ENCODE measurements at places on chromosomes 4 and X.

DNA sequence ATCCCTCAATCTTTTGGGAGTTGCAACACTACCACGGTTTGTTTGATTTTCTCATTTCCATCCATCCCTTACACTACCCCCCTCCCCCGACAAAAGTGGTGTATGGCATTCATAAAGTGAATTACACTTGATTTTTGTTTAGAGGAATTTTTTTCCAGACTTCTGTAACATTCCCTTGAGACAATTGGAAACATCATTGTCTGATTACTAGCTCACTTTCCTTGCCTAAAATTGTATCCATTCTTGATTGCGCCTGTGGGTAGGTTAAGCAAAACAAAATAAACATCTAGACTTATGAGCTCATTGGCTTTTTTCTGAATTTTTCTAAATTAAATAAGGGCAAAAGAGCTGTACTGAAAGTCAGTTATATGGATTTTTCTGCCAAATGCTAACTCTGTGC lies 3.5 kb downstream of the GPC3 start:
- no peak for DNase-seq

GRCh38 chrX:152831391-152831790 lies 528 bp downstream of the NSDHL start:
- no peak for DNase-seq

DNA sequence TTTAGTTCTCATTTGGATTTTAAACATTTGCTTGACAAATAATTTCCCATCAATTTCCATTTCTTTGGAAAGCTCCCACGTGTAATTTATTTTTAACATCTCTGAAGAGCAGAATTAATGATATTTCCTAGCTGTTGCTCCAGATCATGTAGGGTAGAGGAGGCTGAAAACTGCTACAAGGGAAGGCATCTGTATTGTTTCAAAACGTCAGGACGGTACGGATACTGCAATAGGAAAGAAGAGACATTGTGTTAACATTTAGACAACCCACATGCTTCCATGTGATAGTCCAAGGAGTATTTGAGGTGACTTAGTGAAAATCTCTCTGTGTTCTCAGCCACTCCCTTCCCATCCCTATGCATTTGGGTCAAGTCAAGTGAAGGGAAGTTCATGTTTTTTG lies 15.4 kb upstream of the ADH1B start:
- DNase-seq, result no peak

DNA sequence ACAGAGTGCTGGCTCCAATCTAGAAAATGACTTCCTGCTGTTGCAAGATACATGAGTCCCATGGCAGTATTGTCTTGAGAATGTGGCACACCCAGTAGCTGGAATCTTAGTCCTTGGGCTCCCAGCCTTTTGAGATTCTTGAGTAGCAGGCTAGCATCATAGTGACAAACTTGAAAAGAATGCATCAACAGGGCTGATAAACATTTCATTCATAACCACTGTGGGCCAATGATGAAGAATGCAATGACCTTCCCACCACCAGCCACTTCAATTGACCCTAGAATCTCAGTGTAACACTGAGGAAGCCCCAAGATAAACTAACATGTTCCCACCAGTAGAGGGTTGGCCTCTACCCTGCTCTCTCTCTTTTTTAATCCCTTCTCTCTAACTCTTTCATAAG lies 329.3 kb downstream of the GBA3 start:
- DNase-seq, result no peak

GRCh38 chrX:44314808-44315207 lies 28.7 kb downstream of the EFHC2 start:
- DNase-seq, result no peak

DNA sequence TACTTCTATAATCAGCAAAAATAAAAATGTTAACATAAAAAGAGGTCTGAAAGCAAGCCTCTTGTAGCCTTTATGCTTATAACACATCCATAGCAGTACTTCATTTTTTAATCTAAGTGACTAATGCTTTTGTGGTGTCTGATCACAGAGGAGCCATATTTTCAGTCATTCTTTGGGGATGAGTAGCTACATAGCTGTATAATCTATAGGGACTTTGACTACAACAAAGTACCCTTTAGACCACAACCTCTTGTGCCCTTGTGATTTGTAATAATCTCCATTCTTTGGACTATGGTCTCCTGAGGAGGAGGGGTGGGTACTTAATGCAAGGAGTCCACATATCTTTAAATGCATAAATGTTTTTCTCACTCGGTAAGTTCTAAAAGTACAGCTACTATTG lies 9.6 kb downstream of the DRP2 start:
- DNase-seq, result no peak

GRCh38 chrX:25143596-25143995 lies 127.8 kb upstream of the ARX start:
- DNase-seq, result peak; percentile 7

DNA sequence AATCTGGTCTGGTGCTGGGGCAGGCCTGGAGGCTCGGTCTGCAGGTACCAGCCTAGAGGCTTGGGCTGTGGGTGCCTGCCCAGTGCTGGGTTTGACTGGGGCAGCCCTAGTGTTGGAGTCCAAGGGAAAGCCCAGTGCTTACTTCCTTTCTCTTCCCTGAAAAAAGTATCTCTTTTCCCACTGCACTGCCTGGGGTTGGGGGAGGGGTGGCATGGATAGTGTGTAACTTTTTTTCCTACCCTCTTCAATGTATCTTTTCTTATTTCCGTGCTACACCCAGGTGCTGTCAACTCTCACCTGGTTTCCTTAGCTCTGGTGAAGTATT lies 21.6 kb downstream of the KANTR start:
- no peak for DNase-seq

GRCh38 chr4:6379767-6380745 lies 92.4 kb downstream of the PPP2R2C start:
- no peak for DNase-seq

- no peak for DNase-seq
Observed at GRCh38 chr4:85669204-85669603, 194.3 kb downstream of the ARHGAP24 start.

DNA sequence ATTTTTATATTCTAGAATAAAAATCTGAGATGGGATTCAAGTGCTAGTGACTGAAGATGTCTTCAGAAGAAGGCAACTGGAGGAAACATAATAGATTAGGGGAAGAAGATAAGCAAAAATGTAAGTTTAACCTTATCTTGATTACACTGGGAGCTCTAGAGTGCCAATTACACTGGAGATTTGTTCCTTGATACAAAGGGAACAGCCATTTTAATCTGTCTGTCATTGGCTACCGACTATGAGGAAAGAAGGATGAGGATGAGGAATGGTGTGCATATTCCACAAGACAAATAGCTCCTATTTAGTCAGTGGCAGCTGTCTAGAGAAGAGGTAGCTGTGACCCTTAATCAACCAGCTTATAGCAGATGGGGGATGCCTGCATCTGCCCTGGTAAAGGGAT lies 1034.5 kb upstream of the IGFBP7 start:
- DNase-seq, result peak; percentile 26

DNA sequence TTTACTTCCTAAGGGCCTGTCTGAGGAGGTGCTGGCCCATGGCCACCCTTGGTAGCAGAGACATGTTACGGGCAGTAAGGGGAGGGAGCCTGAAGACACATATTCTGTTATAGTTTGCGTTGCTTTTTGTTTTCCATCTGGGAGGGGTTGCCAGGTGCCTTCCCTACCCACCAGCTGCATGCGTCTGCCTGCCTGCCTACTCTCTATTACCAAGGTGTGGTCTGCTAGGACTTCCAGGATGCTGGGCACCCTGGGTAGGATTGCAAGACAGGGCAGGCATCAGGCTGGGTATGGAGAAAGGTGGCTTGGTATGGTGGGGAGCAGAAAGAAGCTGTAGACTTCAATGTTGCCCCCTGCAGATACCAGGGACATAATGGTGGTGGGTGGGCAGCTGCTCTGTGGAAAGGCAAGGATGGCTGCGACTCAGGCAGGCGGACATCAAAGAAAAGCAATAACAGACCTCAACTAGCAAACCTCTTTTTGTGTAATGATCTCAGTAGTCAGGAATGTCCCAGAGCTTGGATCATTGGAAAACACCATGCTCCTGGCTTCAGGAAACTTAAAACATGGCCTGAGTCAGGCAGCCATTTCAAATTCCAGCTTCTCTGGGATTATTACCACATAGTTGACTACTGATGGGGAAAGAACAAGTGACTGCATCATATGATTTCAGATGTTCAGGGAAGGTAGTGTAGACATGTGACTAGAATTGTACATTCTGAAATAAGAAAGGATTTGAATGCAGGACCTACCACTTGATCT lies 67.8 kb downstream of the HOPX start:
- no peak for DNase-seq

- DNase-seq, result no peak
Observed at GRCh38 chr4:140877781-140878180, 121.6 kb upstream of the TBC1D9 start.

GRCh38 chr4:180706766-180707165 lies 1536.4 kb upstream of the TENM3 start:
- no peak for DNase-seq

DNA sequence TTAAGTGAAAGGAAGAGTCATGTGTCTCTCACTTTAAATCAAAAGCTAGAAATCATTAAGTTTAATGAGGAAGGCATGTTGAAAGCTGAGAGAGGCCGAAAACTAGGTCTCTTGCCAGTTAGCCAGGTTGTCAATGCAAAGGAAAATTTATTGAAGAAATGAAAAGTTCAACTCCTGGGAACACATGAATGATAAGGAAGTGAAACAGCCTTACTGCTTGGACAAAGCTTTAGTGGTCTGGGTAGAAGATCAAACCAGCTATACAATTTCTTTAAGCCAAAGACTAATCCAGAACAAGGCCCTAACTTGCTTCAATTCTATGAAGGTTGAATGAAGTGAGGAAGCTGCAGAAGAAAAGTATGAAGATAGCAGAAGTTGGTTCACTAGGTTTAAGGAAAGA lies 24.9 kb downstream of the RHOH start:
- no peak for DNase-seq

DNA sequence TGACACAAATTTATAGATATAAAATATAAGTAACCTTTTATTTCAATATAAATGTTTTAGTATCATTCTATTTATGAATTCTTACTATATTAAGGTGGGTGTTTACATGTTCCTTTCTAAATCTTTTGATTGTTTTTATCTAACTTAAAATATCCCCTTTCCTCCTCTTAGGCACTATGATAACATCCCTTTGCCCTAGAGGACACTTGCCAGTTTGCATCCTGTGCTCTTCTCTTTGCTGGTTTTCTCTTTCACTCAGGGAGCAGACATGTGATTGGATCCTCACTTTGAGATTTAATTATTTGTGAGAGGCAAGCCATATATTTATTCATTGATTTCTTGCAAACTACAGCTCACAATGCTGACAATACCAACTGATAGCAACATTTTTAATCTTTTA lies 16.2 kb downstream of the LRIT3 start:
- no peak for DNase-seq

- DNase-seq, result no peak
Observed at GRCh38 chrX:143319526-143319925, 197.7 kb downstream of the SPANXN3 start.

DNA sequence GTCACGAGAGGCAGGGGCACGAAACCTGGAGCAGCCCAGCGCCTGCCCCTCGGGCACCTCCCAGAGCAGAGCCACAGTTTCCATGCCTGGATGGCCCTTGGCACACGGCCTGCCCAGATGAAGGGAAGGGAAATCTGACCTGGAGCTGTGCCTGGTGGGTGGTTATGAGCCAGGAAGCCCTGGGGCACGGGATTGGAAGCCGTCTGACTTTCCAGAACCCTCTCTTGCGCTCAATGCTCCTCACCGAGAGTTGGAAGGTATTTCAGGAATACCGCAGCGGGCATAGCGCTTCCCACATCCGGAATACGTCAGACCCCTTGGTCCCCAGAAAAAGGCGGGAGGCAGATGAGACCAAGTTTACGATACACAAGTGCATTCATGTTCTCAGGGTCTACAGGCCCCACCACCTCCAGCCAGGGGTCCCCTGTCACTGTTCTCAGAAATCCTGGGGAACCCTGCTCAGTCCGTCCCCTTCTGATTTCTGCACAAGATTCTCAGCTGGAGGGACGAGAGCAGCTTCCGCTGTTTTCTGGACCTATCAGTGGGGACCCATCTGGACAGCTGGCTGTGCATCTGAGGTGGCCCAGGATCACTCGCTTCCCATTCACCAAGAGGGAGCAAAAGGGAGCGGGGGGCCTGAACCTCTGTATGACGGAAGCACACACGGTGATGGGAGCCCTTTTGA lies 172.9 kb downstream of the AFAP1 start:
- no peak for DNase-seq
